ENCODE measurements at places on chromosomes 13 and 19.

DNA sequence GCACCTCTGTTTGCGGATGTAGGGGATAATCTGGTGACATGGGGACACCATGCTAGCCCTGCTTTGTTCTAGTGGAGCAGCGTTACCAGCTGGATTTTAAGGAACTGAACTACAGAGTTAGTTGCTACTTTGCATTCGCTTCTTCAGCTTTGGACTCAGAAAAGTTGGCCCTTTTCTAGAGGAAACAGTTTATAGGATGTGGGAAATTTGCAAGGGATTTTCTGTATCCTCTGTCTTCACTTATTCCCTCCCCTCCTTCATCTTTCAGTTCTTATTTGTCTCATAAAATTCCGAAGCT lies 2.1 kb downstream of the GATAD2A start:
- DNase-seq = no peak

DNA sequence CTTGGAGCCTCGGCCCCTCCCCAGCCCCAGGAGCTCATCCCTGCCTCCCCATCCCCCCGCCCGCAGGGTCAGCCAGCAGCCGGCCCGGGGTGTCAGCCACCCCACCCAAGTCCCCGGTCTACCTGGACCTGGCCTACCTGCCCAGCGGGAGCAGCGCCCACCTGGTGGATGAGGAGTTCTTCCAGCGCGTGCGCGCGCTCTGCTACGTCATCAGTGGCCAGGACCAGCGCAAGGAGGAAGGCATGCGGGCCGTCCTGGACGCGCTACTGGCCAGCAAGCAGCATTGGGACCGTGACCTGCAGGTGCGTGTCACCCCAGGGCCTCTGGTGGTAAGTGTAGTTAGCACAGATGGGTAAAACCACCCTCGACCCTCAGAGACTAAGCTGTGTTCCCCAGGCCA lies 13.8 kb downstream of the MAP1S start:
- DNase-seq = no peak

DNA sequence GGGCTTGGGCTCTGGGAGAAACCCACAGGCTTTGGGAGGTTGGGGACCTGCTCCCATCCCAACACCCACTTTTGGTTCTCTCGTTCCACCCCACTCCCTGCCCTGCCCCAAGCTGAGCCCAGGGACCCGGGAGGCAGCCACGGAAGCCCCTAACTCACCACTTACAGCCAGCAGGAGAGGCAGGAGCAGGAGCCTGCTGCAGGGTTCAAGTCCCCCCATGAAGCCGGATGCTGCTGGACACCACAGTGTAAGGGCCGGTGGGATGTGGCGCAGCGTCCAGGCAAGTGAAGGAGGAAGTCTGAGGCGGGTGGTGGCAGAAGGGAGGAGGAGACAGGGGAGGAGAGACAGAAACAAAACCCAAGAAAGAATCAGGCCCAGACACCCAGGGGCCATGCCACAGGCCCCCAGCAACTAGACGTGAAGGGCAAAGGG lies at the start of gene TYROBP:
Gene TYROBP, minus strand, starts transcription at position 286 of the 432 bp plus-strand sequence. Its CDS starts 67 bp downstream, at position 219.
- DNase-seq = no peak

DNA sequence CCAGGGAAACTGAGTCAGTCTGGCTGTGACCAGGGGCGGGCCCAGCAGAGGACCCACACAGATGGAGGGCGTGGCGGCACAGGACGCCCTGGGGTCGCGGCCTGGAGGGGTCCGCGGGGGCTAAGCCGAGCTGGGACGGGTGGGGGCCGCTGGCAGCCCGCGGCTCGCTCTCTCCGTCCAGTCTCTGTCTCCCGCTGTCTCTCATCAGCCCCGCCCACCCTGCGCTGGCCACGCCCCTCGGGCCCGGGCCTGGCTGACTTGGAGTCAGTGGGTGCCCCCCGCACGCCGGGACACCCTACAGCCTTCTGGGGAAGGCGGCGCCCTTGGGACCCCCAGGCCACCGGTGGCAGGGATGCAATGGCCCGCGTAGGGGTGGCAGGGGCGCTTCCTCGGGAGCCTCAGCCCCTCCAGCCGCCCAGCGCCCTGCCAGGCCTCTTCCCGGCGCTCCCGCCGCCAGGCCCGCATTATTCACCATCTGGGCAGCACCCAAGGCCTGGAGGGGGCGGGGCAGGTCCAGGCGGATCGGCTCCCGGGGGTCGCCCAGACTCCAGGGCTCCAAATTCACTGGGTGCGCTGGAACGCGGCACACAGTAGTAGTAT lies at the start of gene TBXA2R:
Gene TBXA2R, minus strand, starts transcription at position 186 of the 600 bp plus-strand sequence. CDS start 6,241 bp downstream, outside the sequence.
- peak; percentile 62 for DNase-seq

DNA sequence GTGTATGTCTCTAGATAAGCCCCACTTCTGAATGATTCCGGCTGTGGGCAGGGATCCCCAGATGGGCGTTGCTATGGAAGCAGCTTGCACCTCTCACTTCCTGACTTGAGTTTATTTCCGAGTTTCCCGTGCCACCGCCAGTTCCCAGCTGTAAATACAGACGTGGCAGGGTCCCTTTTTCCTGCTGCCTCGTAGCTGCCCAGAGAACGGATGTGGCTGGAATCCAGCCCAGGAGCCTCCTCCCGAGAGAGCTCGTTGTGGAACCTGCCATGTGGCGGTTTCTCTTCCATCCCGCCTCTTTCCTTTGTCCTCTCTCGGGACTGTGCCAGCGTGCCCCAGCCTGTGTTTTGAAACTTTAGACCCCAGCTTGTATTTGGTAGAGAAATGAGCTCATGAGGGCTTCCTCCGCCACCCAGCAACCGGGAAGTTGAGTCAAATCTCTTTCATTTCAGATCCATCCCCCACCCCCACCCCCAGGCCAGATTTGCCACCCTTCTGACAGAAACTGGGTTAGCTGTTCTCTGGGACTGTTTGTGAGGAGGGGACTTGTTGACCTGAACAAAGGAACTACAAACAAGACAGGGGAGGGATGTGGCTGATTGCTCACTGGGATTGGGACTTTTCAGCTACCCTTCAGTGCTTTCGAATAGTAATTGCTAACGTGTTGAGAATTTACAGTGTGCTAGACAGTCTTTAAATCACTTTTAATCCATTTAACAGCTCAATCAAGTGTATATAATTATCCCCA lies 96.6 kb downstream of the SIPA1L3 start:
- DNase-seq = peak; percentile 11

DNA sequence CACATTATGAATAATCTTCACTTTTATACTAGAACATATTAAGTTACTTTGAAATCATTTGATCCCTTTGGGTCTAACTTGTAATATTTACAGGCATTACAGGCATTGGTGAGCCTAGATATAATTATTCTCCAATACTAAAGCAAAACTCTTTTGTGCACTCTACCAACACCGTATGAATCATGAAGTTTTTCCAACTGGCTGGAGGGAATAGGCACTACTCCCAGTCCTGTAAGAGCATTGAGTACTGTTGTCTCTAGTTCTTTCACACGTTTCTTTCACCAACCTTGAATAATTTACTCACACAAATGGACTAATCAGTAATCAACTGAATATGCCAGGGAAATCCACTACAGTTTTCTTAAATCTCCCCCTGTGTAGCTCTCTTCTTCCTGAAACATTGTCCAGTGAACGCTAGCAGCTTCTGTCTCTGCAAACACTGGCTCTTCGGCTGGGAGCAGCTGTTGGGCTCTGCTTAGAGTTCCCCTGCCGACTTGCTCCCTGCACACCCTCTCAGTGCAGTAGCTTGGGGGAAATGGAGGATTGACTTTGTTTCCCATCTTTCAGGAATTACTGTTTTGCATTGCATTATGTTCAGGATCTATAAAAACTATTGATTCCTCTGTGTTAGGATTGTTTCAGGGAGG lies 476.7 kb downstream of the RFC3 start:
- no peak for DNase-seq

DNA sequence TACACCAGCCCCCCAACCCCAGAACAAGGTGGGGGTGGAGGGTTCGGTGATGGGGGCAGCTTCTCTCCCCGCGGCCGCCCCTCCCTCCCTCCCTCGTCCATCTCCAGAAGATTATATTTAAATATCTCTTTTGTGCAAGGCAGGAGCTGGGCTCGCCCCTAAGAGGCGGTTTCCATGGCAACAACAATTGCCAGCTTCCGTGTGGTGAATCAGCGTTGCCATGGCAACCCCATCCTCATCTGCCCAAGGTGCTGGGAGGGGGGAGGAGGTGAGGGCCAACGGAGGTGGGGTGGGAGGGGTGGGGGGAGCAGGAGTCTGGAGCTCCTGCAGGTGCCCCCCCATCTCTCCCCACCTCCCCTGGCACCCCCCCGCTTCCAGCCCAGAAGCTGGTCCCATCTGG lies 46.4 kb downstream of the CELF5 start:
- DNase-seq = peak; percentile 41

DNA sequence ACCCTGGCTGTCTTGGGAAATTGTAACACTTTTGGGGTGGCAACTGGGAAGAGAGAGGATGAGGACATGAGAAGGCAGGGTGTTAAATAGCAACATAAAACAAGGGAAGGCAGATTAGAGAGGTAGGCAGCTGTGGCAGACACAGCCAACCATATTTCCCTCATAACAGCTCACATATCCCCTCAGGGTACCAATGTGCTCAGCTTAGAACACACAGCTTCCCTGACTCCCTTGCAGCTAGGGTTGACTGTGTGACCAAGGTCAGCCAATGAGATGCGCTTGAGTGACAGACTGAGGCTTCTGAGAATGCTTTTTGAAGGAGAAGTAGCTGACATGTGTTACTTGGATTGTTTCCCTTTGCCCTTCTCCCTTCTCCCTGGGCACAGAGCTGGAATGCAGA lies 28.8 kb upstream of the SPATA13 start:
- DNase-seq = no peak

DNA sequence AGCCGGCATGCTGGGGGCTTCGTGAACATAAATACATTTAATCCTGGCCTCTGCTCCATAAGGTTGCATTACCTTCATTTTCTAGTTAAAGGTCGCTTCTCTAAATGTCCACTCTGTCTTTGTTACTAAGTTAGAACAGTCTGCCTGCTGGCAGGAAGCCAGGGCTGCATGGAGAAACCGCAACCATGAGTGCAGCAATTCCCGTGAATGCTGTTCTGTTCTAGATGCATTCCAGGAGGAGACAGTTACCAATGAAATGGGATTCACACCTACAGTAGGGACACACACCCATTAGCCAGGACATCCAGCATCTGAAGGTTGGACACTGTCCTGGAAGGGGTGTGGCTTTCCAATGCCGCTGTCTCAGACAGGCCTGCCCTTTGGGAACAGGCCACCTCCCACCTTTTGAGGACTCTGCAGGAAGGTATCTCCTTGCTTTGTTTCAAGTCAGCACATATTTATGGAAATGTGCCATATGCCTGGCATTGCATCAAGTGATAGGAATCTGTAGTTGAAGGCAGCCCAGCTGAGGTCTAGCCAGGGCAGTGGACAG lies 129.7 kb downstream of the SLC7A1 start:
- no peak for DNase-seq

GRCh38 chr19:57239982-57240310 lies 486 bp upstream of the ZNF805 start:
- DNase-seq = no peak

DNA sequence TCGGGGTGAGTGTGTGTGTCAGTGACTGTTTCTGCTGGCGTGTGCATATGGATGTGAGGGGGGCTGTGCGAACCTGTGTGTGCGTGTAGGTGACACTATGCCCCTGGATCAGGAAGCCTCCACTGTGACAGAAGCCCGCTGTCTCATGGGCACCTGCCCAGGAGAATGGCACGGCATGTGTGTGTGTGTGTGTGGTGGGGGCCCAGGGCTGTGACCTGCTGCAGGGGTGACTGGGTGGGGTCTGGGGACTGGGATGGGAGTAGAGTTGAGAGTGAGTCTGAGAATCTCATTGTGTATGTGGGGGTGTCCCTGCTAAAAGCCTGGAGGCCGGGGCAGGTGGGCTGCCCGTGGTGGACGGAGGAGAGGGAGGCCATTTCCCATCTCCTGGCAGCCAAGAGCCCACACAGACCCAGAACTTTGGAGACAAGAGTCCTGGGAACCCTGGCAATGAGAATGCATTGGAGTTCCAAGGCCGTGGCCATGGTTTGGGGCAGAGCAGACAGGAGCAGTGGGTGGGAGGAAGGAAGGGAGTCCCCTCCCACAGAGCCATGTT lies 6.4 kb upstream of the TPM4 start:
- no peak for DNase-seq
